Activated CD8-positive, alpha-beta memory T cell treated with anti-CD3 and anti-CD28 coated beads for 4 hours (primary cell): ENCODE measurements at places on chromosomes 11 and 22.

GRCh38 chr11:64553554-64554201 lies 37.3 kb upstream of the SLC22A12 start:
- no peak for DNase-seq

DNA sequence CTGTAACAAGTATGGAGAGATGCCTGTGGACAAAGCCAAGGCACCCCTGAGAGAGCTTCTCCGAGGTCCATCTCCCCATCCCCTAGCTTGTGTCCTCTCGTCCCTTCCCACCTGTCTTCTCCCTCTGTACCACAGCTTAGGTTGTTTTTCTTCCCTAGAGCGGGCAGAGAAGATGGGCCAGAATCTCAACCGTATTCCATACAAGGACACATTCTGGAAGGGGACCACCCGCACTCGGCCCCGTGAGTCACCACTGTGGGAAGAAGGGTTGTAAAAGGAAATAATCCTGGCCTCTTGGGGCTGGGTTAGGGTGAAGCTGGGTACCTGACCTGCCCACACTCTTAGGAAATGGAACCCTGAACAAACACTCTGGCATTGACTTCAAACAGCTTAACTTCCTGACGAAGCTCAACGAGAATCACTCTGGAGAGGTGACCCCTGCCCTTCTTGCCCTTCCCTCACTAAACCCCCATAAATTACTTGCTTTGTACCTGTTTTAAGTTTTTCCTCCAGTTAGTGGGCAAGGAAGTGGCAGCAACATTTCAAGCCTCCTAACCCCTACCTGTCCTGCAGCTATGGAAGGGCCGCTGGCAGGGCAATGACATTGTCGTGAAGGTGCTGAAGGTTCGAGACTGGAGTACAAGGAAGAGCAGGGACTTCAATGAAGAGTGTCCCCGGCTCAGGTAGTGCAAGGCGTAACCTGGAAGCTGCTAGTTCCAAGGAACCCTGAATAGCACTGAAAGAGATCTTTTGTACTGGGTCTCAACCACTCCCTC lies 3.1 kb downstream of the TAF10 start:
- DNase-seq, result no peak

- DNase-seq, result no peak
Observed at GRCh38 chr11:3196161-3197043, 22.2 kb downstream of the MRGPRG start.

DNA sequence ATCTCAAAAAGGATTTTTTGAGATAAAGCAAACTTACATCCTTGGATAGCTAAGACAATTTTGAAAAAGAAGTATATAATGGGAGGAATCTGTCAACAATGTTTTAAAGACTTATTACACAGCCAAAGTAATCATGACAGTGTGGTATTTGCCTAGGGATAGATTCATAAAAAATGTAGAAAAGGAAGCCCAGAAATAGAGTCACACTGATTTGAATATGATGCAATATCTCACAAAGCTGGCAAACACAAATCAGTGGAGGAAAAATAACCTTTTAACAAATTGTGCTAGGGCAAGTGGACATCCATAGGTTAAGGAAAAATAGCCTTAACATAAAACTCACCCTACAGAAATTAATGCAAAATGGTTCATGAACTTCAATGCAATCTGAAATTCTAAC lies 6.0 kb downstream of the XKR3 start:
- DNase-seq, result no peak

DNA sequence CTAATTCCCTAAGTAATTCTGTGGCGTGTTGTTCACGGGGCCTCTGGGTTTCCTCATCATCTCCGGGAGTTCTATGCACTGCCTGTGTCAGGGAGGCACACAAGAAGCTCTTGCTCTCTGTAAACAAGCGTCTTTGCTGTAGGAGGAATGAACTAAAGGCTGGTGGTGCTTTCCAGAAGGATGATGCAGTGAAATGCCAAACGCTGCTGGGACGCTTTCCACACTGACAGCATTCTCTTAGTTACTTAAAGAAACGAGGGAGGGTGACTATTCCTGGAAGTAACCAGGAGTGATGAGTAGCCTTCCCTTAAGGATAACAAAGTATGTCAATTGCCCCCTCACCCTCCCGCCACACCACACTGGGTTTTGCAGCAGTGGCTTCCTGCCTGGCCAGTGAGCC lies 38.5 kb upstream of the NUP50 start:
- no peak for DNase-seq

GRCh38 chr11:11672789-11673188 lies 51.0 kb upstream of the GALNT18 start:
- DNase-seq, result no peak

GRCh38 chr11:47566149-47566698 lies 825 bp downstream of the PTPMT1 start:
- DNase-seq, result no peak

DNA sequence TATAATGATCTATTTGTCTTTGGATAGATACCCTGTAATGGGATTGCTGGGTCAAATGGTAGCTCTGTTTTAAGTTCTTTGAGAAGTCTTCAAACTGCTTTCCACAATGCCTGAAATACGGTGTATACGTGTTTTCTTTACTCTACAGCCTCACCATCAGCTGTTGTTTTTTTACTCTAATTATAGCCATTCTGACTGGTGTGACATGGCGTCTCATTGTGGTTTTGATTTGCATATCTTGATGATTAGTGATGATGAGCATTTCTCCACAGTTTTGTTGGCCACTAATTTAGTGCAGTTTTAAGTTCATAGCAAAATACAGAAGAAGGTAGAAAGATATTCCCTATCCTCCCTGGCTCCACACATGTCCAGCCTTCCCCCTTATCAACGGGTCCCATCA lies 26.3 kb upstream of the VPREB1 start:
- DNase-seq, result no peak

GRCh38 chr11:17314232-17314547 lies 37.4 kb upstream of the NCR3LG1 start:
- no peak for DNase-seq

- no peak for DNase-seq
Observed at GRCh38 chr22:44609400-44609988, 92.5 kb upstream of the PRR5 start.

- DNase-seq, result peak; percentile 15
Observed at GRCh38 chr11:83157594-83158356, 844 bp downstream of the PCF11 start.

- no peak for DNase-seq
Observed at GRCh38 chr11:35183326-35183925, 44.5 kb downstream of the CD44 start.

DNA sequence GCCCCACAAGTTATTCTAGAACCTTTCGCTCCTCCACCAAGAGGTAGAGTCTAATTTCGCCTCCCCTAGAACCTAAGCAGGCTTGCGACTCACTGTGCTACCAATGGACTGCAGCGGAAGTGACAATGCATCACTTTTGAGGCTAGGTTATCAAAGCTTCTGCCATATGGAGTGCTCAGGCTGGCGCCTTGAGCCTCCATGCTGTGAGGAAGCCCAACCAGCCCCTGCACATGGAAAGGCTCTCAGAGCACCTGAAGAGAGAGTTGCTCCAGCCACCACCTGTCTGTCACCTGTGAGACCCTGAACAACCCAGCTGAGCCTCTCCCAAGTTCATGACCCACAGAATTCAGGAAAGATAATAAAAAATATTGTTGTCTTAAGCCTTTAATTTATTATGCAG lies 29.3 kb upstream of the CBX7 start:
- DNase-seq, result no peak

- no peak for DNase-seq
Observed at GRCh38 chr11:129720156-129720555, 95.5 kb upstream of the TMEM45B start.

GRCh38 chr11:26860091-26860780 lies 133.7 kb upstream of the FIBIN start:
- no peak for DNase-seq

DNA sequence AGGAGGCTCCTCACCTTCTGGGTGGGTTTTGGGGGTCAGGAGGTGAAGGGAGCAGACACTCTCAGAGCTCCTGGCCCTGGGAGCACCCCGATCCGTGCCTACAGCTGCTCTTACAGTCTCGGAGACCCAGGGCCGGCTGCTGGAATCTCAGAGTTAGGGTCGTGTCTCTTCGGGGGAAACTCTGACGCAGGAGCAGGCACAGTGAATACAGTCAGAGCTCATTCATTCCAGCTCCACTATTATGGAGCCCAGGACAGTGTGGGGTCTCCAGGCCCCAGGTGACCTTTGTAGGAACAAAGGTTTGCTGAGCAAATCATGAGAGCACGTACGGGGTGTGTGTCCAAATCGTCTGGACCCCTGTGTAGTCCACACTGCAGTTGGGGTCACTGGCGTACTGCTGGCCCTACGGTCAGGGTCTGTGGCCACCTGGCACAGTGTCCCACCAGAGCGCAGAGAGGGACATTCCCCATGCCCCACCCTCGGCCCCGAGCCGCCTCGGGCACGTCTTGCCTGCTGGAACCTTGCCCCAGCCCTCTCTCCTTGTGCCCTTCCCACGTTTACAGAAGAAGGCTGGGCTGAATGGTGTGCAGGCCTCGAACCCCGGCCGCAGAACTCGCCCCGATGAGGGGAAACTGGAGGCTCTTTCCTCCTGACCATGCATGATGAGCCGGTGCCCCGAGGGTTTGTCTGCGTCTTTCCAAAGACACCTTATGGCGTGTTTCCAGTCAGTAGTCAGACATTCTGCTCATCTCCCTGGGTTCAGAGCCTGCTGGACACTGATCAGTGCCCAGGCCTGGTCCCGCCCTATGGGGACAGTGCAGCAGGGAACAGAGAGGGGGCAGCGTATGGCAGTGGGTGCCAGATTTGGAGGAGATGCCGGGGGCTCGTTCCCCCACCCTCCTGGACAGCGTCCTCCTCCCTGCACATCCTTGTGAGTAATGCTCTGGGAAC lies 1166.6 kb downstream of the BRD1 start:
- no peak for DNase-seq

DNA sequence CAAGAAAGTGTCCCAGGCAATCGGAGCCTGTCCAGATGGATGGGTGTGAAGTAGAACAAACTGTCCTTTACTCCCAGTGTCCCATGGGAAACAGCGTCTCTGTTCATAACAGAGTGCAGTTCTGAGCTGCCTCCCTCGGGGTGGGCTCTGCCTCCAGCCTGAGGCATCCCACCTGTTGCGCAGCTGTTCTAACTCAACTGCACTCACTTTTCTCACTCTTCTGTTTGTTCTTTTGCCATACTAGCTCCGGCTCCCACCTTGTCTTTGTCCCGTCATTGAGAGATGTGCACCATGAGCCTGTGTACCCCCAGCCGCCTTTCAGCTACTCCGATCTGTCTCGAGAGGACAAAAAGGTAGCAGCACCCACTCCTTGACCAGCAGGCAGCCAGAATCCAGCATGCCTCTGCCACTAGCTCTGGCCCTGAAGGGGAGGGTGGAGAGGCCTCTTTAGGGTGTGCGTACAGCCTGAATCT lies 20.7 kb upstream of the CDC42EP2 start:
- no peak for DNase-seq

DNA sequence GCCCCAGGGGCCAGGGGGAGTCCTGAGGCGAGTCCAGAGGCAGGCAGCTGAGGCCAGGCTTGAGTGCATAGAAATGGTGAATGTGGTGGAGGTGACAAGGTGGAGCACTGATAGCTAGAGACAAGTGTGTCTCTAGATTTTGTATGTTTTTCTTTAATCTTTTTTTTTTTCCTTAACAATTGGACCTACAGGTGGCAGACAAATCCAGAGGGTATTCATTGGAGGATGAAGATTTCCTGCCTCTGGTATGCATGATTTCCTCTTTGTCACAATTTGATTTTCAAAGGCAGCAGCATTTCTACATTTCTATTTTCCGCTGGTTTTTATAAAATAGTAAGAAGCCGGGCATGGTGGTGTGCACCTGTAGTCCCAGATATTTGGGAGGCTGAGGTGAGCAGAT lies 47.7 kb upstream of the DKK3 start:
- no peak for DNase-seq

GRCh38 chr11:72061739-72062396 lies 18.5 kb downstream of the NUMA1 start:
- DNase-seq, result no peak

GRCh38 chr22:23700706-23701105 lies 9.9 kb downstream of the RGL4 start:
- DNase-seq, result no peak
